ENCODE measurements at places on chromosomes 4 and X.

- DNase-seq = no peak
Observed at GRCh38 chr4:150216726-150217125, 138.5 kb downstream of the DCLK2 start.

DNA sequence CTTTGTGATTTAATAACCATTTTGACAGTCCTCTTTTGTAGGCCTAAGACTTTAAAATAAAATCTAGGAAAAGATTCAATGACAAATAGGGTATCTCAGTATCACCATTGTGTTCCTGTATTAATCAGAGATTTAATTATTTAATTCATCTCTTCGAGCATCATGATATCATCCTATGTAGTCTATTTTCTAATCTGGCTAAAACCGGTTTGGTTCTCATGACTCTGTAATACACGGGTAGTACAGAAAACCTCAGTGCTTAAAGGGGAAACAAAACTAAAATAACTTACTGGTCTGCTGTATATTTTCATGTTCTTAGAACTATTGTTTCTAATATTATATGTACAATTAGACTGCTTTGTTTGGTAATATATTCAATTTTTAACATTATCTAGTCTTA is 23.7 kb upstream of the FBXW7 start:
- no peak for DNase-seq

- no peak for DNase-seq
Observed at GRCh38 chrX:94758130-94758529, 1084.1 kb downstream of the FAM133A start.

DNA sequence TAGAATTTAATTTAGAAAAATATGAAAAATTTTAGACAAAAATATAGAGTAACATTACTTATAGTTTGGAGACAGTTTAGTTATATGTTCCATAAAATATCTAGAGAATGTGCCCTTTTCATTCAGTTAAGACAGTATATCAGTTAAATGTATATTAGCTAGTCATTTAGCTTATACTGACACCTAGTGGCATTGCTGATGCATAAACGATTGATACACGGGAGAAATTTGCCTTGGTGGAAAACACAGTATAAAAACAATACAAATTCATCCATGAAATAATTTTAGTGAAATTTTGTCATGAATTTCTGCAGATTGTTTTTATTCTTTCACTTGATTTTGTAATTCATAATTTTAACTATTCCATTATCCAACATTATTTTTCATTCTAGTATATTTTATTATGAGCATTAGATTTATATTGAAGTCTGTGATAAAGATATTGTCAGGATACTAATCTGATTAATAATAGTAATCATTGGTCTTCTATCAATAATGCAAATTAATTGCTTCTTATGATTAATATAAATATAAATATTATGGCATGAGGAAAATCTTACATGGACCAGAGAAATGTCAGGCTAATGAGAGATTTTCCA is 219.0 kb downstream of the TLL1 start:
- no peak for DNase-seq

DNA sequence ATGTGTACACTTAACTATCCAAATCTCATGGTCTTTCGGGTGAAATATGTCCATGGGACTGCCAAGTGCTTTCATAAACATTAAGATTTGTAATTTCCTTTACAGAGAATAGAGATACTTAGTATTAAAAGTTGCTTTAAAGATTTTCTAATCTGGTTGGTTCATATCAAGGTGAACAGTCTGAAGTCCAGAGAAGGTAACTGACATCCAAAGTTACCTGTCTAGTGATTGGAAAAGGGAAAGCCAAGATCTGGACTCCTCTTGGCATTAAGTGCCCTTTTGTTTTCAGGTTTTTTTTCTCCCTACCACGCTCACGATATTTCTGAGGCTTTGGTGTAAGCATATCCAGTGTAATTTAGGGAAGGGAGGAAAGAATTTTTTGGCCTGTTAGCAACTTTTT is 5.0 kb downstream of the SMAD1 start:
- DNase-seq = no peak

DNA sequence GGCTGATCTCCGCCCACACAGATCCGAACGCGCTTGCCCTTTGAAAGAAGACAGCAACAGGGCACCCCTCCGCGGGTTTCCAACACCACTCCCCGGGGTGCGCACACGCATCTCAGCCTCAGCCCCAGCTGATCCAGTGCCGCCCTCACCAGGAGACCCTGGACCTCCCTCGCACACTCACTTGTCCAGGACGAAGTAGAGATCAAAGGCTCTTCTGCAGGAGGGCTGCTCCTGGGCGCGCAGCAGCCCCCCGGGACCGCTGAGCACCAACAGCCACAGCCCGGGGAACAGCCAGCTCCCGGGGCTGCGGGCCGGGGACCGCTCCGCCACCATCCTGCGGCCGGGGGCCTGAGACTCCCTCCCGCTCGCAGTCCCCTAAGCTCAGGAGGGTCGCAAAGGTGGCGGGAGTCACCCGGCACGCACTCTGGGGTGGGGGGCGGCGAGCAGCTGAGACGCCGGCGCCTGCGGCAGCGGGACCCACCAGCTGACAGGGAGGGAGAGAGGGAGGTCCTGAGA is 743 bp downstream of the ANTXR2 start:
- DNase-seq = peak; percentile 56

DNA sequence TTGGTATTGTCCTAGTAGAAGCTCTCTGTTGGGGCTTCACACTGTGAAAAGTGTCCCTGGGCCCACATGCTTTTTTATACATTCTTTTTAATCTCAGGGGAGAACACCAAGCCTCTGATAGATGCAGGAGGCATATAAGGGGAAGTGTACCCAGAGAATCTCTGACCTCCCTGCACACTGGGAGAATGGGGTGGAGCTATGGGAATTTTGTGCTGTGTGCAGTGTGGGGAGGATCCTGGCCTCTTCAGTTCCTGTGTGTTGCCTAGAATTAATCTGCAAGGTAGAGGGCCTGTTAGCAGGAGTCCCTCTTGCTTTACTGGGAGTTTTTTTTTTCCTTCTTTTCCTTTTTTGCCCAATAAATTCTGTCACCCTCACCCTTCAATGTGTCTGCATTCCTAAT is 49.2 kb upstream of the SPIN4 start:
- DNase-seq = no peak

GRCh38 chrX:340641-341423 is 22.2 kb upstream of the GTPBP6 start:
- no peak for DNase-seq

GRCh38 chr4:176668324-176668723 is 124.4 kb downstream of the VEGFC start:
- DNase-seq = no peak

GRCh38 chrX:50036426-50036825 is 114.0 kb downstream of the CLCN5 start:
- DNase-seq = no peak

DNA sequence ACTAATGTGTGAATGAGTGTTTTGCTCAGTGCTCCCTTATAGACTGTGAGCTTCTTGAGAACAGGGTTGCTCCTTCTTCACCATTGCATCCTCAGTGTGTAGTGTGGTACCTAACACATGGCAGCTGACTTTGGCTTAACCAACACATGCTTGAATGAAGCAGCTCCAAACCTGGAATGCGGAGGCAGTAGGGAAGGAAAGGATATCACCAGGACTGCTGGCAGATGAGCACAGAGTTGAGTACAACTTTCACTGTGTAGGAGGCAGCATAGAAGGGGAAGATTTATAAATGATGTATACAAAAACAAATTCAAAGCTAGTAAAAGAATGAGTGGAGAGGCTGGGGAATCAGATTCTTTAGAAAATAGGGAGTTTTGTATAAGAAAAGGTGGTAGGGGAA is 174.3 kb downstream of the SLIT2 start:
- no peak for DNase-seq

Data from activated CD4-positive, alpha-beta T cell treated with anti-CD3 and anti-CD28 coated beads, Interleukin-2, amount 50 U/mL, for 1 hour (primary cell).